ENCODE measurements at places on chromosomes 1 and 21.

DNA sequence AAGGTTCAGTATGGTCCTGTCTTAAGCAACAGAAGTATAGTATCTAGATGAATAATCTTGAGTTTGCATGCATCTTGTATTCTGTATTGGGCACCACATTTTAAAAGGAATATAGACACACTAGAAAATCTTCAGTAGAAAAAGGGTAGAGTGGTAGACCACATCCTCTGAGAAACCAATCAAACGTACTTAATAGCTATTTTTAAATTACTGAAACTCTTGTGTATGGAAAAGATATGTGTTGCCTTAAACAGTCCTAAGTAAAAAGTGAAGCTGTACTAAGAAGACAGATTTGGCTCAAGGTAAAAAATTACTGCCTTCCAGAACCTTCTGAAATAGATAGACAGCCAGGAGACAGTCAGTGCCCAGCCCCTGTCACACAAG lies 3.1 kb downstream of the CTXND2 start:
- no peak for DNase-seq

DNA sequence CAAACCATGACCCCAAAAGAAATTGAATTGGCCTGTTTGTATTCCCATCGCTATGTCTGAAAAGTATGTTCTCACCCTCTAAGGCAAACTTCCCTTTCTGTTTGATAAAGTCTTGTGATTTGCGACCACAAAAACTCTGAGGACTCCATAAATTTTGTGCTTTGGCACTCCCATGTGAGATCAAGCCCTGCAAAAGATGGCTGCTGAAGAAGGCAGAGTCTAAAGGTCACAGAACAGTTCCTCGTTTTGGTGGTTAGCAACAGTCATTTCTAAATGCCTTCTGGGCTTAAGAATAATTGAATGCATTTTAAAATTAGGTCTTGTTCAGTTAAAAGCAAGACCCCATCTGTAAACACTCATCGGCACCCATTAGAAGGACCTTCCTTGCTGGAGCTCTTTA lies 441.6 kb downstream of the OMA1 start:
- DNase-seq, result no peak

DNA sequence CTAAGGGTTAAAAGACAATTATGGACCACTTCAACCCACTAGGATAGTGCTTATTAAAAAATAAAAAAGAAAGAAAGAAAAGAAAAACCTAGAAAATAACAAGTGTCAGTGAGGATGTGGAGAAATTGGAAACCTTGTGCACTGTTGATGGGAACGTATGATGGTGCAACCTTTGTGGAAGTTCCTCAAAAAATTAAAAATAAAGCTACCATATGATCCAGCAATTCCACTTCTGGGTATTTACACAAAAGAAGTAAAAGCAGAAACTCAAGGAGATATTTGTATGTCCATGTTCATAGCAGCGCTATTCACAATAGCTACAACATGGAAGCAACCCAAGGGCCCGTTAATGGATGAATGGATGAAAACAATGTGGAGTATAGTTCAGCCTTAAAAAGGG lies 115.2 kb upstream of the ATP1A1 start:
- no peak for DNase-seq

DNA sequence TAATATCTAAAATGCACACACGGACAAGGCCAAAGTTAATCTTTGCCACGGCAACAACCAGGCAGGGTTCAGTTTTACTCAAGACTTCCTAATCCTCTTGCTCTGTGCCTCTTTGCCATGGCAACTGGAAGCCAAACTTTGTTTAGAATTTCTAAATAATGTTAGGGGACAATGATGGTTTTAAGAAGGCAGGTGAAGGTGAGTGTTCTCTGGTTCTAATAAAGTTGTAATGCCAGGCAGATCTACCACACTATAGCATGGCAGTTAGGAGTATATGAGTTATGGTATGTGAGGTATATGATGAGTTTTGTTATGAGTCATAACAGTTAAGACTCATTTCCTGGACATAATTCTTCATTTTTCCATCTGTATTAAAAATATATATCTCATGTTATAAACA lies 2.7 kb downstream of the PTPRC start:
- no peak for DNase-seq

- no peak for DNase-seq
These were observed 8.6 kb downstream of the EDEM3 start for GRCh38 chr1:184745929-184746638.
